ENCODE measurements at places on chromosomes 1 and 21.

GRCh38 chr1:78035121-78035520, 10.6 kb upstream of the GIPC2 start:
- no peak for DNase-seq

DNA sequence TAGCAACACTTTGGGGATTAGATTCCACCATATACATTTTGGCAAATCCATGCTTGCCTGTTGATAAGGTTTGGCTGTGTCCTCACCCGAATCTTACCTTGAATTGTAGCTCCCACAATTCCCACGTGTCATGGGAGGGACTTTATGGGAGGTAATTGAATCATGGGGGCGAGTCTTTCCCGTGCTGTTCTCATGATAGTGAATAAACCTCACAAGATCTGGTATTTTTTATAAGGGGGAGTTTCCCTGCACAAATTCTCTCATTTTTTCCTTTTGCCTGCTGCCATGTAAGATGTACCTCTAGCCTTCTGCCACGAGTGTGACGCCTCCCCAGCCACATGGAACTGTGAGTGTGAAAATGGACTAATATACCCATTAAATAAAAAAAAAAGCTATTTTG, 265.3 kb downstream of the MRPL39 start:
- no peak for DNase-seq

GRCh38 chr1:235391874-235392273, 24.6 kb downstream of the TBCE start:
- DNase-seq = no peak

GRCh38 chr1:219132939-219133338, 40.7 kb upstream of the LYPLAL1 start:
- DNase-seq = no peak

DNA sequence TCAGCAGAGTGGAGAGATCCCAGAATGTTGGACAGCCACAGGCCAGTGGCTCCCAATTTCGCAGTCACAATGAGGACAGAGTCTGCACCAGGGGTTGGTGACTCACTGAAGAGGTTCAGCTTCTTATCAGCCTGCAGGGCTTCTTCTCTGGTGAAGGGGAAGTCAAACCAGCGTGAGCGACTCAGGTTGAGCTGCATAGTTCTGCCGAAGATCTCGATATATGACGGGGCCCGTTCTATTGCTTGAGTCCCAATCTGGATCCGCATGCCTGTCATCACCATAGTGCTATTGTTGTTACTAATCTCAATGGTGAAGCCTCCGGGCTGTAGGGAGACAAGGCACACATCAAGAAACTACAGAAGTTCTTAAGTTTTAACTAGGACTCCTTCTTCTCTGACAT, 58.5 kb downstream of the UBR4 start:
- DNase-seq = no peak

- no peak for DNase-seq
Measured at GRCh38 chr1:103917795-103918194, 168.1 kb downstream of the AMY1C start.

DNA sequence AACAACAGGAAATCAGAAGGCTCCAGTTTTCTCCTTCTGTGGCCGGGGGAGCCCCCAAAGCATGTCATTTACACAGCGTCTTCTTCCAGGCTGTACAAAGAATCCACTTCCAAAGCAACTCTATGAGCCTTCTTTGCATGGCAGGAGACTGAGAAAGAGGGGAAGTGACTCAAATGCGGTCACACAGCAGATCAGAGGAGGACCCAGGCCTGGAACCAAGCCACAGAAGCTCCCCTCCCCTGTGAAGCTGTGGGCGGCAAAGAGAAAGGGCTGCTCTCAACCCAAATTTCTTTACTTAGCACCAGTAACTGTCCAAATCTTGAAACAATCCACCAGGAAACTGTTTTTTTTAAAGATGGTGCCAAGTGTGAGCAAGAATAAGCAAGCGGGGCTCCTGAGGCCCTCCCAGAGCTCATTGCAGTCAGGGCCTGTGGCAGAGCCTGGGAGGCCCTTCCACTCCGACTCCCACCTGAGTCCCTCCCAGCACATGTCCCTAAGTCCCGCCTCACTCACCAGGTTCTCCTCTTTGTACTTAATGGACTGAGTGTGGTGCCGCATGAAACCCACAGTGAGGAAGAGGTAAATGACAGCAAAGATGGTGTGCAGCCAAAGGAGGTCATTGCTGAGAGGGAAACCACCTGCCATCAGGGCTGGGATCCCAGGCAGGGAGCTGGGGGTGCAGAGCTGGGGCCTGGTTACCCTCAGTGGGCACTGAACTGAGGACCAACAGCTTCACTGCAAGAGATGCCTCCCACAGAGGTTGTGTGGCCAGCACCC, 15.9 kb downstream of the TMEM63A start:
- DNase-seq = no peak

DNA sequence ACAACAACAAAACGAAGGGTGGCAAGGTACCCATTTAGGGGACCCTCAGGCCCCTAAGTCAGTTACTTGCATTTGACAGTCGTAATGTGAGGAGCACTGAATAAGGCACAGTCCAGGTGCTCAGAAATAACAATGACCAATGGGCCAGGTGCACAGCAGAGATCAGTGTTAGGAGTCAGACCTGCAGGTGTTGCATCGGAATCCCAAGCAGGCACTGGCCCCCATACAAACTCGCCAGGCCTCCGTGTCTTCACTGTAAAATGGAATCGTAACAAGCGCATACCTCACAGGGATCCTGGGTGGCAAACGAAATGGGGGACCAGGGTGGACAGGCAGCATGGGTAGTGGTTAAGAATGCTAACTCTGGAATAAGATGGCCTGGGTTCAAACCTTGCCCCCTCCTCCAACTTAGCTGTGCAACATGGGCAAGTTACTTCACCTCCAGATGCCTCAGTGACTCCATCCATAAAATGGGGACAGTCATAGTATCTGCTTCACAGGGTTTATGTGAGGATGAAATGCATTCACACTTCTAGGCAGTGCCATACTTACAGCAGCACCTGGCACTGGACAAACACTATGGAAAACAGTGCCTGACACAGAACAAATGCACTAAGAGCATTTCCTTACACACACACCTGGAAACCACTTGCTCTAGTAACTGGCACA, 20.2 kb downstream of the RCAN1 start:
- no peak for DNase-seq

GRCh38 chr1:2468041-2468472, 8.0 kb upstream of the PLCH2 start:
- DNase-seq = peak; percentile 46

DNA sequence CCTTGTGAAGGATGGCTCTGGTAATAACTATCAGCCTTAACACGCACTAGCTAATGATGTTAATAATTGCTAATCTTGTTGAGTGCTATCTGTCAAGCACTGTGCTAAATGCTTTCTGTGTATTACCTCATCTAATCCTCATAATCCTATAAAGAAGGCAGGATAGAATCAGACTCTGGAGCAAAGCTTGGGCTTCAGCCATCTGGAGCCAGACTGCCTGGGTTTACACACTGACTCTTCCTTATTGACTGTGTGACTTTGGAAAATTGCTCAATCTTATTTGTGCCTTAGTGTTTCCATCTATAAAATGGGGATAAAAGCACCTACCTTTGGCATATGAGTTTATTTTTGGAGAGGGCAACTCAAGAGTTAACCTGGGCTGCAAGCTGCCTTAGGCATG, 216.1 kb downstream of the NUF2 start:
- DNase-seq = no peak

- DNase-seq = no peak
Measured at GRCh38 chr21:18252680-18253079, 8.0 kb downstream of the CHODL start.

GRCh38 chr1:222828939-222829338, 14.1 kb downstream of the DISP1 start:
- DNase-seq = no peak

- no peak for DNase-seq
Measured at GRCh38 chr1:235951661-235952060, 85.0 kb upstream of the LYST start.

Data from HEK293T (cell line).